ENCODE measurements at places on chromosomes 5 and 9.

DNA sequence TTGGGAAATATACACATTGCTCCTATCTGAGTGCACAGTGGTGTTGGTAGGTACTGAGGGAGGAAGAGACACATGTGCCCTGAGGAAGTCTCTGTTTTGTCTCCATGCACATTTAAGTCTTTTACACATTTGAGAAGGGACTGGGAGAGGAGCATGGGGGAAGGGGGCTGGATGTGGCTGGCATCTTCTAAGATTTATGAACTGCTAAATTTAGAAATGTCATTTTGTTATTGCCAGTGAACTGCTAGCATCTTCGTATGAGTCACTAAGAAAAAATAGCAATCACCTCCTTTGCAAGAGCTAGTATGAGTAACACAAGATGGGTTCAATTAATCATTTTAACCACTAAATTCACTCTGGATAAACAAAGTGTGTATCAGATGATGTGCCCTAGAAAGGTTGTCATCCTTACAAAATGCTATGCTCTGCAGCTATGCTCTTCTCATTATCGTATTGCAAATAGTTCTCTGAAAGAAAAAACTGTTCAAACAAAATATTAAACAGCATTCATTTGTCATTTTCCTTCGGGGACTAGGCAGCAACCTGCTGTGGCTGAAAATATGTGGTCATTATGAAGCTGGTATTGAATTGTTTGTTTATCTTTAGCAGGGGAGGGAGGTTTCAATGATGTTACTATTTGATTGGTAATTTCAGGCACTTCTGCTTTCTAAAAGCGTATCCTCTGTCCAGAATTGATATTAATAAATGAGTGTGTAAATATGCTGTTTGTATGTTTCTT, 236.5 kb downstream of the DMRTA1 start:
- DNase-seq, result peak; percentile 93

GRCh38 chr9:128365525-128365924, 5.6 kb upstream of the URM1 start:
- peak; percentile 38 for DNase-seq

GRCh38 chr5:83474991-83475390, 3.4 kb downstream of the VCAN start:
- DNase-seq, result no peak

- no peak for DNase-seq
Observed at GRCh38 chr5:111694133-111694532, 62.9 kb downstream of the NREP start.

DNA sequence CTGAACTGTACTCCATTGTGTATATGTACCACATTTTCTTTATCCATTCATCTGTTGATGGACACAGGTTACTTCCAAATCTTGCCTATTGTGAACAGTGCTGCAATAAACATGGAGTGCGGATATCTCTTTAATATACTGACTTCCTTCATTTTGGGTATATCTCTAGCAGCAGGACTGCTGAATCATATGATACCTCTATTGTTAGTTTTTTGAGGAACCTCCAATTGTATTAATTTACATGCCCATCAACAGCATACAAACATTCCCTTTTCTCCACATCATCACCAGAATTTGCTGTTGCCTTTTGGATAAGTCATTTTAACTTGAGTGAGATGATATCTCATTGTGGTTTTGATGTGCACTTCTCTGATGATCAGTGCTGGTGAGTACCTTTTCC, 81.8 kb upstream of the FAM120A start:
- no peak for DNase-seq

DNA sequence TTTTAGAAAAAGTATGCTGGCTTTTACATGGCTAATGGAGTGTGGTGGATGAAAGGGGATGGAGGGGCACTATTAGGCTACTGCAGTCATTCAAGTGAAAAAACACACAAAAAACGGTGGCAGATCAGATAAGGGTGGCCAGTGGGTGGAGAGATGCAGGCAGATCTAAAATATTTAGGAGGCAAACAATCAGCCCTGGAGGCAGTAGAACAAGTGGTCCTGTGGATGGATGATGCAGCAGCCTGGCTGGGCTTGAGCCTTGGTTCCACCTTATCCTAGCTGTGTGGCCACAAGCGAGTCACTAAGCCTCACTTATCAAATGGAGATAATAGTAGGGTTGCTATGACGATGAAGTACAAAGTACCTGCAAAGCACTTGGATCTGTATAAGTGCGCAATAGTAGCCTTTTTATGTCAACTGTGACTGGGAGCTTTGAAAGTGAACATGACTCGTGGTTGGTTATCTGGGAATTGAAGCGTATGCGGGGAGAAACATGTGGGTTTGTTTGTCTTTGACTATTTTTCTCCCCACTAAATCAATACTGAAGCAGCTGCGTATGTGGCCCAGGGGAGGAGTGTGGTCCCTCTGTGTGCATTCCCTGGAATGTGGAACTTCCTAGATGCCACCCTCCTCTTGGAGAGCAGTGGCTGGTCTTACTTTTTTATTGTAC, 20.2 kb downstream of the NSG2 start:
- no peak for DNase-seq

- DNase-seq, result peak; percentile 51
Observed at GRCh38 chr5:37839407-37840052, at the start of gene GDNF. GDNF (minus strand) TSS chr5:37840041; CDS start chr5:37834796, 5,245 bp downstream.

DNA sequence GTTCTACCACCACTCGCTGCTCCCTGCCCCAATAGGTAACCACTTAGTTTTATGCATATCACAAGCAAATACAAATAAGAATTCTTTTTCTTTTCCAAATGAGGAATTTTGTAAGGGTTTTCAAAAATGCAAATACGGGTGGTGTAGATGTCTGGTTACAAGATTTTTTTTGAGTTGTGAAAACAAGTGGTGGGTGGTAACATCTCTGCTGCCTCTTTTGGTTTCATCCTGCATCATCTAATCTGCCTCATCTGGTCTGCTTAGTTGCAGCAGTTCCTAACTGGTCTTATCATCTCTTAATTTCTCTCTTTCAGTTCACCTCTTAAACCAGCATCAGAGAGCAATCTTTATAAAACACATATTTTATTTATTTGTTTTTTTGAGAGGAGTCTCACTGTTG, 5.3 kb downstream of the NFX1 start:
- DNase-seq, result no peak

- no peak for DNase-seq
Observed at GRCh38 chr9:76311537-76311936, 82.7 kb downstream of the RFK start.

DNA sequence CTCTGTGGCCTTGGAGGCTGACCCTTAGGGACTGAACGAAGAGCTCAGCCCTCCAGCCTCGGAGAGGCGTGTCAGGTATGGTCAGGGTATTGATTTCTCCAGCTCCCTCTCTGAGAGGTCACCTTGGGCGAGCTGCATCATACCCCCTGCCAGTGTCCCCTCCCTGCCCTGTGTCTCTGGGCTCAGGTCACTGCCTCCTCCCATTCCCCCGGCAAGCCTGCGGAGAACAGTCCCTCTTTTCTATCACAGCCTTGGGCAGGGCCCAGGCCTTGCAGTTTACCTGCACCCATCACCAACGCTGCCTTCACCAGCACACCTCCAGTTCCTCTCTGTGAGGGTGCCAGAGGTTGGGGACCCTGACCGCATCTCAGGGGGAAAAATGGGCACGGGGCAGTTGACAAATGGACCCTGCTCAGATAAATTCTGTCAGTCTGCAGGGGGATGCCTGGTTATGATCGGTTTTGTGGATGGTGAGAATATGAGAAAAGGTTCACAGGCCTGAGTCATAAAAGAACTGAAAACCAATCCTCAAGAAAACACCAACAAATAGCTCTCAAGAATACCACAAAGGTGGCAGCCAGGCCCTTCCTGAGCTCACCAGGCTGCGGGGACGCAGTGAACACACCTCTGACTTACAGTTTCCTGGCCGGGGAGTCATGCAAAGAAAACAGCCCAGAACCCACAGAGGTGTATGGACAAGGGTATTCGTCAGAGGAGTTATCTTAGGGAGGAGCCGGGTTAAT, 24.7 kb upstream of the RXRA start:
- DNase-seq, result no peak

GRCh38 chr5:68562308-68562707, 346.8 kb downstream of the PIK3R1 start:
- DNase-seq, result peak; percentile 52

GRCh38 chr5:167720259-167720658, 571.2 kb upstream of the WWC1 start:
- DNase-seq, result no peak
